ENCODE measurements at places on chromosomes 13 and 19.

DNA sequence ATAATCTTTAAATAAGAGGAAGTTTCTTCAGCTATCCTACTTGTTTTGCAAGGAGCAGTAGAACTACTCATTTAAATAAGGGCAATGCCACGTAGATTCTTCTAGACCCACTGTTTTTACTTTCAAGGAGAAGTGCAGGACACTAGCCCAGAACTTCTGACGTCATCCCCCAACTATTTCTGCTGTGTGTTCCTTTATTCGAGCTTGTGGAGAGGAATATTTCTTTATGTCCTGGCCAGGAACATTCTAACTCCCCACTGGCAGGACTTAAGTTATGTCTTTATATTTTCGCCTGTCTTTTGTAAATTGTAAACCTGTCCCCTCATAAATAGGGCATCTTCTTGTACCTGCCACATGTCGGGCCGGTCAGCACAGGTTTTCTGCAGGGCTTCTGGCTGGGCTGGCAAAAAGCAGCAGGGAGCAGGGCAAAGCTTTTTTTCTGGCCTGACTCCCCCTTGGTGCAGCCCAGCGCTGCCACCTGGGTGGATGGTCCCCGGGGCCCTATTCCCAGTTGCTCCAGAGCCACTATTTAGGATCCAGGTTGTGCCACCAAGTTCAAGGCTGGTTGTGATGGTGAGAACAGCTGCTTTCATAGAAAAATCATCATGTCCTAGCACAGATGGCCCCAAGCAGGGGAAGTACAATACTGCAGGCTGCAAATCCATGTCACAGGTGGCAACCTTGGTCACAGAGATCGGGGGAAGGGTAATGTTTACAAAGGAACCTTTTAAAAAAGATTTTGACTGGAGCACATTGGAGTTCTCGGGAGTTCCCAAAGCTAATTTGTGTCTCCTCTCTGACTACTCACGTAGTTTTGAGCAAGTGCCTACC, 1.8 kb downstream of the MBNL2 start:
- no peak for DNase-seq

GRCh38 chr19:19500975-19501644, 14.2 kb downstream of the TSSK6 start:
- DNase-seq: no peak

- DNase-seq: peak; percentile 91
These were observed 15.8 kb downstream of the DEDD2 start for GRCh38 chr19:42201489-42202289.

DNA sequence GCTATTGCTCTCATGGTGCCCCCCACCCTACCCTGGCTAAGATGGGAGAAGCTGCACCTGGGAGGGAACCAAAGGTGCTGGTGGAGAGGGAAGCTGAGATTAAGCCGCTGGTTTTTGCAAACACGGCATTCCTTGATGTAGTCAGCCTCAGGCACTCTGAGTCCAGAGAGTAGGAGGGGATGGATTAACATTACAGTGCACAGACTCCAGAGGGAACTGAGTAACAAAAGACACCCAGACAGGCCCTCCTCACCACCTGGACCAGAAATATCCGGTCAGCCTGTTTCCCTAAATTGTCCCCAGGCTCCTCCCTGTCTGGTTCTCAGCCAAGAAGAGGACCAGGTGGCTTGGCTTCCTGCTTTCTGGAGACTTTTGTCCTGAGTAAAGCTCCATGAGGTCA, 28.9 kb upstream of the PABPC3 start:
- DNase-seq: no peak

DNA sequence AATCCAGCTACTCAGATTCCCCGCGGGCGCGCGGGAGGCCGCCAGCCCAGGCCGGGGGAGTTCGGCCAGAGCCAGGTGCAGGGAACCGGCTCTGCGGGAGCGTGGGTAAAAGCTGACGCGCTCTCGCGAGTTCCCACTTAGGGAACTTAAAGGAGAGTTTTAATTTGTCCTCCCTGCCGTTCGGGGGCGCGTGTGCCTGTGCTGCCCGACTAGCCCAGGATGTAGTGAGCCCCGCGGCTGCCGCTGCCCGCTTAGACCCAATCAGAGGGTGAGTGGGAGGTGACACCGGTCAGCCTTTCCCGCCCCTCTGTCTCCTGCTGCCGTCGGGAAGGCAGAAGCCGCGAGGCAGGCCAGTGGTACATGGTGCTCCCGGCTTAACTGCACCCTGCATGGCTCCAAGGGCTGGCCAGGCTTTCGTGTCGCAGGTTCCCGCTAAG, 36.0 kb upstream of the NEK3 start:
- DNase-seq: no peak

All from GF-D8 (cell line).